ENCODE measurements at places on chromosomes 3 and 15.

GRCh38 chr15:82058517-82059204 is 12.8 kb upstream of the MEX3B start:
- no peak for DNase-seq

GRCh38 chr3:72361990-72362389 is 486.3 kb downstream of the SHQ1 start:
- no peak for DNase-seq

GRCh38 chr3:149153402-149153801 is 24.0 kb downstream of the HPS3 start:
- DNase-seq = no peak

- no peak for DNase-seq
Observed at GRCh38 chr15:68032672-68033071, 21.4 kb upstream of the PIAS1 start.

DNA sequence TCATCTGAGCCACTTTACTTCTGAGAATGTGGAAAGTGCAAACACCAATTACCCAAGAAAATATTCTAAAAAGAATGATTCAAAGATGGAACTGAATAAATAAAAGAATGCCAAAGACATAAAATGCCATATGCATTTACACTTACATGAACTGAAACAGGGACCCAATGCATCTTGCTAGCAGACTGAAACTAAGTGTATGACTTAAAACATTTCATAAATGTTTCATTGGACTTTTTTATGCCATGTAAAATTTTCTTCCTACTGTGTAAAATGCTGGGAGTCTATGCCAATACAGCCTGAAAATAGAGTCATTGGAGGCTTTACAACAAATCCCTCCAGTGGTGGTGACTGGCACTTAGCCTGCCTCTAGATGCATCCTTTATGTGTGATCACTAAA is 735.1 kb upstream of the CCDC54 start:
- no peak for DNase-seq

DNA sequence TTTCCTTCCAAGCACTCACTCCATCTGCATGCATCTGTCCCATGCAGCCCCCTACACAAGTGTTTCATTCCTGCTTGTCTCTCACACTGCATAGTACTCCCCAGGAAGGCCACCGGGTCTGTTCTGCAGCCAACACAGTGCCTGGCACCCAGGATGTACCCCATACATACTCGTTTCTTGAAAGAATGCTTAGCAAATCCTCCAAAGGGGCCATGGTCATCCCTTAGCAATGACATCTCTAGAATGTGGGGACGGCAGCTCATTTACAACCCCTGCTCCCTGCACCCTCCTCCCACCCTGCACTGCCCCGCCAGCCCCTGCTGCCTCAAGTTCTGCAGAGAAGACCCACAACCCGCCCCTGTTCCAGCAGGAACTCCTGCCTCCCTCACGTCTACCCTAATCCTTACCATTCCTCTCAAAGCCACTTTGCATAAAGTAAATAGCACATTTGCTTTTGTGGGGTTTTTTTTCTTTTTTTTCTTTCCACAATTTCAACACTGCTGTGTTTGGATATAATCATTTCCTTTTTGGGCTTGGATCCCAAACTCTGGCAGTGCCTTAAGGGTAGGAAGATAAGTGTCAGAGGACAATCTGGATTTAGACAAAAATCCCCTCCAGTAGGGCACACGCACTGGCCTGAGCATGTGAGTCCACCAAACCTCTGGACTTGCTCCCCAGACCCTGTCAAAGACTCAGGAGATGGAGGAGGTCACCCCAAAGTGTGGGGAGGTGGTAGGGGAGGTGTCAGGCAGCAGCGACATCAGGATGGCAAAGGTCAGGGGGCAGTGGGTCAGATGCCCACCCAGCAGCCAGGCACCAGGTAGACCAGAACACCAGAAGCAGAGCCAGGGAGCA is 68.4 kb downstream of the MEGF11 start:
- DNase-seq = no peak

- no peak for DNase-seq
Observed at GRCh38 chr3:194124193-194124592, 11.8 kb upstream of the HES1 start.

- DNase-seq = no peak
Observed at GRCh38 chr3:59313365-59313764, 263.5 kb upstream of the CFAP20DC start.

- DNase-seq = no peak
Observed at GRCh38 chr3:170896781-170897180, 11.7 kb downstream of the EIF5A2 start.

DNA sequence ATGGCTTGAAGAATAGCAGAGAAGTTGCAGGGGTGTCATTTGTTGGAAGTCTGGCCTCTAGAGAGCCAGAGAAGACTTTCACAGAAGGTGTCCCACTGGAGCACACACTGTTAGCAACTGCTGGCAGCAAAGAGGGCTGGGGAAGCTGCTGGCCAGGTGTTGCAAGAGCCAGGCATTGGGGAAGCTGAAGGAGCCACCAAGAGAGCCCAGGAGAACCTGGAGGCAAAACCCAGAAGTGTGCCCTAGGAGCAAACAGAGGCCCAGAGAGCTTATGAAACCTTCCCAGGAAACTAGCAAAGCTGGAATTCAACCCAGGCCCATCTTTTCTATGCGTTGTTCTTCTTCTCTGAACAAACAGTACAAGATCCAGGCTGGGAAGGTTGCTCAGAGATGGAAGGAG is 132.7 kb upstream of the TRIM42 start:
- DNase-seq = no peak

DNA sequence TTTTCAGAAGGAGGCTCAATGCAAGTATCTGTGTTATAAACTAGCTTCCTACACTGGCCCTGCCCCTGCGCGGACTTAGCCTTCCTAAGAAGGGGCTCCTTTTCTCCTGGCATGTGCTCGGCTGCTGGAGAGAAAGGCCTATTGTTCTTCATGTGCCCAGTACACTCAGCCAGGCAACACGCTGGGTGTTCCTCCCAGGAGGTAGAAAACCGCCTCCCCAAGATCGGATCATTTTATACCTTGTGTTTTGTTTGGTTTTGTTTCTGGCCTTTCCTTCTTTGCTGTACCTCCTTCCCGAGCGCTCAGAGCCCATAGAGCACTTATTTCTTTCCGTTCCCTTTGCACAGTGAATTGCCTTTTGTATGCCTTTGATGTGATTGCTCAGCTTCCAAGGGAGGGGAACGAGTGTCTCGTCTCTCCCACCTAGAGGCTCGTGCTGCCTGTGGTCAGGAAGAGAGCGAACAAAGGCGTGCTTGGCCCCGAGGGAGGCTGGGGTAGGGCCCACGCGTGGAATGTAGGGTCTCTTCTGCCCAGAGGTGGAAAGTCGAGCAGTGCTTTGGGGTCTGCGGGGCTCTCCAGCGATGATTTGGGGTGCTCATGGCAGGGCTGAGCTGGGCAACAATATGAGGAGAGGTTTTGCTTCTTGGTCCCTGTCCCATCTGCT is 30.0 kb downstream of the CCNL1 start:
- DNase-seq = no peak

- DNase-seq = no peak
Observed at GRCh38 chr3:72633534-72633933, 214.7 kb downstream of the SHQ1 start.

DNA sequence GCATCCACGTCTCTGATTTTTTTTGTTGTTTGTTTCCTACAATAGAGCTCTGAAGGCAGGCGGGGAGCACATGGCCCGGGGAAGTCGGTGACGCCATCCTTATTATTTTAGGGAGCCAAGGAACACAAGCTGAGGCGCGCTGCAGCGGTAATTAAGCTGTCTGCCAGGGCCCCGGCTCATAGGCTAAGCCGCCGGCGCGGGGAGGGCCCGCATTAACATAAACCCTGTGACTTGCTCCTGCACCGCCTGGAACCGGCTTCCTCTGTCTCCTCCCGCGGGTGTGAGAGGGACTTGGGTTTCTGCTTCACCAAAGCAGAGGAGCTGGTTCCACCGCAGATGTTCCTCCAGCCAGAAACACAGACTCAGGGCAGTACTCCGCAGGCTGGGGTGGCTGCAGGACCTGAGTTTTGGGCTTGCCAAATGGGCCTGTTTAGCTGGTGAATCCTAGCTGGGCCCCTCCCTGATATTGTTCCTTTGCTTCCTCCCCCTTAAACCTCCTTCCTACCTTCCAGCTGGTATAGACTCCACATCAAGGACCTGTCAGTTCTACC is 25.3 kb downstream of the ANP32A start:
- DNase-seq = peak; percentile 35

DNA sequence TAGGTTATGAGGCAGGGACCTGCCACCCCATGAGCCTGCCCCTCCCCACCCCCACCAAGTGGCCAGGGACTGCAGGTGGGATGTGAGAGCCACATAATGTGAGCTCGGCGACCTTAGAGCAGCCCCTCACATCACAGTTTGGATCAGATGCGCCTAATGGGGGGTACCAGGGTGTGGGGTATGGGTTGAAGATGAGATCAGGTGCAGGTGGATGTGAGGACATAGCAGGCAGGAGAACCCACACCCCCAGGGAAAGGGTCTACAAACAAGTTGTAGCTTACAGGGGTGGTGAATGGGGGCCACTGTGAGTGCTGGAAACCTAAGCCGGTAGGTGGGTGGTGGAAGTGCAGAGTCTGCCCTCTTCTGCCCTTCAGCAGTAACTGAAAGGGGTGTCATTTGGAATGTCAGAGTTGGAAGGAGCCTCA is 94.0 kb downstream of the CORO2B start:
- DNase-seq = no peak

GRCh38 chr3:168047190-168047795 is 48.4 kb downstream of the GOLIM4 start:
- no peak for DNase-seq

GRCh38 chr3:132405188-132405587 is 12.1 kb upstream of the DNAJC13 start:
- no peak for DNase-seq

GRCh38 chr15:85748176-85748575 is 46.5 kb downstream of the KLHL25 start:
- no peak for DNase-seq

DNA sequence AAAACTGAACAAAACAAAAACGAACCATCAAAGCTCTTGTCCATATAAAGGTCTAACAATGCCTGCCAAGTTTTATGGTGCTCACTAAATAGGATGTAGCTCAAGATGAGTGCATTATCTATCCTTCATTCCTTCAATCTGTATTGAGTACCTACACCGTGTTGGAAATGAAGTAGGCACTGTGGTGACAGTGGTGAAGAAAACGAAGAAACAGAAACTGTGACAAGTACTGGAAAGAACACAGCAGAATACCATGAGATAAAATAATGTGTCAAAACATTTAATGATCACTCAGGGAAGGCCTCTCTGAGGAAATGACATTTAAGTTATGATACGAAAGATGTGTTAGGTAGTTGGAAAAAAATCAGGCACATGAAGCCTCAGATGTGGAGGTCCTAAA is 36.2 kb downstream of the CBLB start:
- DNase-seq = no peak

DNA sequence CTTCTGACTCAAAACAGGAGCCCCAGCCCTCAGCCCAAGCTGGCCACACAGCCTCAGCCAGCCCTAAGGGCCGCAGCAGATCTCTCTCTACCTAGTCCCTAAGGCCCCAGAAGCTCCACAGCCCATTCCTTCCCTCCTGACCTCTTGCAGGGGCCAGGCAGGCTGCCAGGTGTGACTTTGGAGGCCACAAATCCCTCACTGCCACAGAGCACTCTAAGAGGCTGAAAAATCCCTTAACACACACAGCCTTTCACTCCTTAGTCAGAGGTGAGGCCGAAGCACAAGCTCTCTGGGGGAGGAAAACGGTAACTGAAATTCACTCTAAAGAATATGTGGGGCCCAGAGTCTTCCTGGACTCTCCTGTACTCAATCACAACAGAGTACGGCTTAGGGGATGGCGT is 23.3 kb downstream of the LRRC2 start:
- DNase-seq = no peak

DNA sequence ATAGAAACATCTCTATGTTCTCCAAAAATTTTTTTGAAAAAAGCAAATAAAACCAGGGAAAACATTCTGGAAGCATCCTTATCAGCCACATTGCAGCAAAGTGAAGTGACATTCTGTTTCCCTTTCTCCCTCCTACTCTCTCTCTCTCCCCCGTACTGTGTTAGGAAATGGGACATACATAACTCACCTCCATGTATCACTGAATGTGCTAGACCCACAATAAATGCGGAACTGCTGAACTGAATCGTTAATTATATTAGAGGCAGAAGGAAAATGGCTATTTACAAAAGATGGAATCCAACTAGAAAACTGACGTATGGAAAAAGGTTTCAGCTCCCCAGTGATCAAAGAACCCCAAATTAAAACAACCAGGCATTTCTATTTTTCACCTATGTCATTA is 129.8 kb downstream of the MINAR1 start:
- no peak for DNase-seq

GRCh38 chr3:25911525-25912295 is 121.8 kb downstream of the OXSM start:
- DNase-seq = no peak

DNA sequence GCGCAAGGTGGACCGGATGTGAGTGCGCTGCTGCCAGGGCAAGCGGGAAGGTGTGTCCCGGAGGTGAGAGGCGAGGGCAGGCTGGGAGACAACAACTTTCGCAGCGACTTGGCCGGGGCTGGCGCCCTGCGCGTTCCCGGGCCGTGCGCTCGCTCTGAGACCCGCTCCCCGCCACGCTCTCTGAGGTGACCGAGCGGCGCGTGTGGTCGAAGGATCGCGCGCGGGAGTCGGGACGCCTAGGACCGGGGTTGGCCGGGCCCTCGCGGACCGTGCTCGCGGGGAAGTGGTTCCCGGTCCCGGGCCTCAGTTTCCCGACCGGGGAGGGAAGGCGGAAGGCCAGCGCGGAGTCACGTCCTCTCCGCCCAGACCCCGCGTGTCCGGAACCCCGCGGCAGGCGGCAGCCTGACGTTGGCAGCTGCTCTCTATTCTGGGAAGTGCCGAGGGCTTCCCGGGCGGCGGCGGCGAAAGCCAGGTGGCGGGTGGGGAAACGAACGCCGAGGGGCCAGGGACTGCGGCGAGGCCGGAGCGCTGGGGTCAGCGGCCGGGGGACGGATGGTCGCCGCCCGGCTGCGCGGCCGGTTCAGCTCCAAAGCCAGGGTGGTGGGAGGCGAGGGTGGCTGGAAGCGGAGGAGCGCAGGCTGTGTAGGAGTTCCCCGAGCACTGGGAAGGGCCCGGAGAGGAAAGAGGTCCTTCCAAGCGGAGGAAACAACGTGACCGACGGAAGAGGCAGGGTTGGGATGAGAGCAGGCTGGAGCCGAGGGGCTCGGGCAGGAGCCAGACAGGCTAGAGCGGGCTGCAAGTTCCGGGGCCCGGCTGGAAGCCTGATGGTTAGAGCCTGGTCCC is 1.0 kb upstream of the IGF2BP2 start:
- no peak for DNase-seq

DNA sequence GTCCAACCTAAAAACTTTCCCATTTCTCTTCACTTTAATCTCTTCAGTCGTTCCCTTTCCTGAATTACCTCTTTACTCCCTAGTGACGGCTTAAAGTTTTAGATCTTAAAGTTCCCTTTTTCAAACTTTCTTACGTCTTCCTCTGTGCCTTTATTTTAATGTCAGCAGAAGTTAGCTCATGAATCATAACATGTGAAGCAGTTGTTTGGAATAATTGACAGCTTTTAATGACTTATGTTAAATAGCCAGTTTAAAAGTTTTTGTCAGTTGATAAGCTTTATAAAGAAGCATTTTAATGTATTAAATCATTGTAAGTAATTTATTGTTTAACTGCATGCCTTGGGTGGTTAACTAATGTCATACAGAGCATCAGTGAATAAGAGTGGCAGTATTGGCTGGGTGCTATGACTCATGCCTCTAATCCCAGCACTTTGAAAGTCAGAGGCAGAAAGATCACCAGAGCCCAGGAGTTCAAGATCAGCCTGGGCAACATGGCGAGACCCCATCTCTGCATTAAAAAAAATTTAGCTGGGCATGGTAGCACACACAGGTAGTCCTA is 33.9 kb downstream of the PIK3CA start:
- no peak for DNase-seq
